ENCODE measurements at places on chromosomes 3 and 15. TPM values are rescaled to one million over a fixed set of nuclear protein-coding genes. Genes with fewer than 3 reads are reported as not detected.

DNA sequence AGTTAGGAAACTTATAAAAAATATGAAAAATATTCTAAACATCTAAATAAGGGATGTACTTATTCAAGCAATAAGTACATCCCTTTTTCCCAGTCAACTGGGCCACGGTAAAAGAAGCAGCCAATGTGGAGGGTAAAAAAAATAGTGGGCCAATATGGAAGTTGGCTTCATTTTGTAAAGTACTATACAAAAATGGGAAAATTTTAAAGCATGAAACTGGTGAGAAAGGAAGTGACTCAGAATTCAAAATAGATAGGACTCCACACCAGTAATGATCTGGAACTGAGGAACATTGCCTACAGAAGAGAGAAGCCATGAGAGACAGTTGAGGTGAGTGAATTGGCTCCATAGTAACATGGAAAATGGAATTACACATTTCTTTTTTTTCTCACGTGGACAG, 108.9 kb downstream of the FNDC3B start:
- DNase-seq, result no peak

The LINGO1 gene
- total RNA-seq, result not detected

The FMN1 gene
- not detected for total RNA-seq

- DNase-seq, result no peak
These were observed 42.6 kb upstream of the TMCO5A start for GRCh38 chr15:37891766-37892368.

The TNK2 gene
- 127 TPM for total RNA-seq
